ENCODE measurements at places on chromosomes 7 and 10. TPM values are rescaled to one million over a fixed set of nuclear protein-coding genes. Genes with fewer than 3 reads are reported as not detected.

- DNase-seq: no peak
Measured at GRCh38 chr10:124990671-124991625, 49.0 kb downstream of the ZRANB1 start.

DNA sequence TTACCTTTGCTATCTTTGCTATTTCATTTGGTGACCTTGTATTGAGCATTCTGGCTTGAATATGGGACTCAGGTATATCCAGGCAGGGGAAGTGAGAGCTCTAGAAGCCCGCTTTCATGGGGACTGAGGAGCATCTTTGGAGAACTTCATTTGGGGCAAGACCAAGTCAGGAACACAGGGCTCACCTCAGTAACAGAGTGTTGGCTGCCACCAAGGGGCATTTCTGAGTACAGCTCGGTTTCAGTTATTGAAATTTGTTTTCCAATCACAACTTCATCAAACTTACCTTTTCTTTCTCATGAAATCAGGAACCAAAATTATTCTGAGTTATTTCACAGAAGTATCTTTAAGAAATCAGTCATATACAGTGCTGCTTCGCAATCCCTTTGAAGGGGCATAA, 337.2 kb downstream of the C7orf25 start:
- DNase-seq: no peak

DNA sequence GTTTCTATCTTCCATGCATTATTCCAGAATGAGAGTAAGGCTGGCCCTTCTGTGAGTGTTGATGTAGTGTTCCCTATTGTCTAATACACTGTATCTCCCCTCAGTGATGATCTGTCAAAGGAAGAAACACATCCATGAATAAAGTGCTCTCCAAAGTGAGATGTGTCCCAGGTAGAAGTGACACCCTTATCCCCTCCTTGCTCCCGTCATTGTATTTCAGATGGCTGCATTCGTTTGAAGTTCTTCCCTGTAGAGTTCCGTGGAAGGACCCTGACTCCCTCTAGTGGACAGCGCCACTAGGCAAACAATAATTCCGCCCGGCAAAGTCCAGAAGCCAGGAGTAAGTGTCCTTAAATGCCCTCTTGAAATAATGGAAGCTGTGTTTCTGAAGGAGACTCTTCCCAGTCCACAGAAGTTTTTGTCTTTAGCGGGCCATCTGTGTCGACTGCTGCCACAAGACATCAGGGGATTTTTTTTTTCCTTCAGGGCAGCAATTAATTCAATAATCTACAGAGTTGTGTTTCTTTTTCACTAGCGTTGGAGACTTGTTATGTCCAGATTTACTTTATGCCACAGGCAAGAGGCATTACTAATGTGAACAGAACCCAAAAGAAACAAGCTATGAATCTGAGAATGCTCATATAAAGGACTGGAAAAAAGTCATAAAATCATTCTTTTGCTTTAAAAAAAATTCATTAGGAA, 64.6 kb downstream of the THNSL1 start:
- DNase-seq: peak; percentile 95

GRCh38 chr7:101705331-101705730, 76.2 kb upstream of the MYL10 start:
- no peak for DNase-seq

GRCh38 chr7:142139597-142140400, 28.3 kb downstream of the MGAM2 start:
- no peak for DNase-seq

GRCh38 chr7:35331730-35332678, 78.1 kb upstream of the TBX20 start:
- DNase-seq: peak; percentile 73

GRCh38 chr7:25087855-25088254, 37.2 kb downstream of the CYCS start:
- no peak for DNase-seq

- no peak for DNase-seq
Measured at GRCh38 chr10:111493024-111493625, 416.3 kb downstream of the ADRA2A start.

DNA sequence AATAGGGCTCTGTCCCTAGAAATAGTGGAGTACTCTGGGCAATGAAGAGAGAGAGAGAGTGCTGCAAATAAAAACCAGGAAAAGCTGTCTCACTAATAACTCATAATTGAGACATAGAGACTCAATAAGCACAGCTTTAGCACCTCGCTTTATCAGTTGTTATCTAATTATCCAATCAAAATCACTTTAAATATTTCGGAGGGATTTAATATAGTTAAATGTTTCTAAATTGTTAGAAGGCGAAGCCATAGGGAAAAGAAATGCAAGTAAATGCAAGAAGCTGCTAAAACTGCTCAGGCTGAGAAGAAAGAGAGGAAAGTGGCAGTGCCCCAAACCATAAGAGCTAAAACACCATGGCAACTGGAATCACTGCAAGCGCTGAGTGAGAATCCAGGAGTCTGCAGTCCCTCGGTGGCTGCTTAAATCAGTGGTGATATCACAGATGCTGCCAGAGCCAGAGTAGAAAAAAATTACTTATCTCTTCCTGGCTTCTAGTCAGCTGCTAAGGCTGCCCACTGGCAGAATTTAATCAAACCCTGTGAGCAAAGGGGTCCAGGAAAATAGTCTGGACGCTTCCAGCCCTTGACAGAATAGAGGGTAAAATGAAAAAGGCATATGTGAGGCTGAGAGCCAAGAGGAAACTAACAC, 150.4 kb upstream of the CHRM2 start:
- DNase-seq: no peak

- DNase-seq: no peak
Measured at GRCh38 chr7:116242759-116243158, 32.4 kb downstream of the TES start.

GRCh38 chr7:151794508-151795167, 82.3 kb downstream of the PRKAG2 start:
- DNase-seq: peak; percentile 68

GRCh38 chr7:104862719-104863118, 151.3 kb upstream of the KMT2E start:
- DNase-seq: peak; percentile 79

GRCh38 chr7:29500719-29501118, 62.9 kb upstream of the PRR15 start:
- no peak for DNase-seq

DNA sequence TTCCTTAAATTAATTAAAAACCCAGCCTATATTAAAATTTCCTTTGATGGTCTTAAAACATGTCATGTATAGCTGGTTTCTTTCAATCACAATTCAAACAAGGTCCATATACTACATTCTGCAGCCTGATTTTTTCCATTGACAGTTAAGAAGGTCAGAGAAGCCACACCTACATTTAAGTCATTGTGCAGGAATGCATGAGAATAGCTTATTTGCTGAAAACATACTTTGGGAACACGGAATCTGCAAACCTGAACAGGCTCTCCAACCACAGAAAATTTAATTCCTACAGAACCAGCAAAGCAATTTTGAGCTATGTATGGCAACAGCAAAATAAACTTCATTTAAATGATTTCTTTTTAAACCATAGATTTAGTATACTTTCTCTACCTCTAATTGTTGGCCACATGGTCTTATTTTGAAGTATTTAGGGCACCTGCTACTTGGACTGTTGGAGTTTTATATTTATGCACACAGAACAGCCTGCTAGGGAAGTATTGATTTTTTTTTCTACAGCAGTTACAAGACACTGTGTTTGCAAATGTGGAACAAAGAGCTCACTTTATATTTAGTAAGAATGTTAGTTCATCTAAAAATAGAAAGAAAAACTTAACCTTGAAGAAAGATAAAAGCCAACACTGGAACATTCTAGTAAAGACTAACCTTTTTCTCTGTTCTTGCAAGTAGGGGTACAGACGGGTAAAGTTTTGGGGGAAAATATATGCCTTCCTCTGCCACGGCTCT, 240.9 kb upstream of the IMMP2L start:
- DNase-seq: no peak

DNA sequence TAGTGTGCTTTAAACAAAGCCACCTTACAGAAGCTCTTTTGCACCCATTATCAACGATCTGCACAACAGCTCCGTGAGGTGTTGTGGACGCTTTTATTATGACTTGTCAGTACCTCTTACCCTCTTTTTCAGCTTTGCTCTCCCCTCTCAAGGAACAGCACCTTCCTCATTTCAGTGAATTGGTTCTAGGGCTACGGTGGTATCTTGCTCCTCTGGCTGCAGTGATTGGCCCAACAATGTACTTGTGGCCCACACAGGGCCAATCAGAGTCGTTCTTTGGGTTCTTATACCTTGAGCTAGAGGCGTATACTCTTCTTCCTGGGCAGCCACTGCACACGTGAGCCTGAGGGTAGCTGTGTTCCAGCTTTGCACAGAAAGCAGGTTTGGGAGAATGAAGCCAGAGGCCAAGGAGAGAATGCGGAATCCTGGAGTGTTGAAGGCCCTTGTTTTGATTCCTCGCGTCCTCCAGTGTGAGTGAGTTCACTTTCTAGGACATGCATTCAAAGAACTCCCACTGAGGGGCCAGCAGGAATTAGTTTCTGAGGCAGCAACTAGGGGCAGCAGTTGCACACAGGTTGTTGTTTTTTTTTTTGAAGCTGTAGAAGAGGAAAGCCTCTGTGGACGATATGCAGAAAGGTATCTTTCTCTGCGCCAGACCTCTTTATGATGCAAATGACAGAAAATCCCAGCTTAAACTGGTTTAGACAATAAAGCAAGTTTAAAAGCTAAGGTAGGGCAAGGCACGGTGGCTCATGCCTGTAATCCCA, 49.8 kb upstream of the PDZD8 start:
- DNase-seq: no peak

SYCE1 gene
- not detected for total RNA-seq

FAM25G gene
- total RNA-seq: not detected

NUDT13 gene
- 2.4 TPM for total RNA-seq

PRTFDC1 gene
- 20.7 TPM for total RNA-seq

PRKAG2 gene
- total RNA-seq: 20.7 TPM

All from endodermal cell (in vitro differentiated cells).